ENCODE measurements at places on chromosomes 16 and 17. TPM values are rescaled to one million over a fixed set of nuclear protein-coding genes. Genes with fewer than 3 reads are reported as not detected.

DNA sequence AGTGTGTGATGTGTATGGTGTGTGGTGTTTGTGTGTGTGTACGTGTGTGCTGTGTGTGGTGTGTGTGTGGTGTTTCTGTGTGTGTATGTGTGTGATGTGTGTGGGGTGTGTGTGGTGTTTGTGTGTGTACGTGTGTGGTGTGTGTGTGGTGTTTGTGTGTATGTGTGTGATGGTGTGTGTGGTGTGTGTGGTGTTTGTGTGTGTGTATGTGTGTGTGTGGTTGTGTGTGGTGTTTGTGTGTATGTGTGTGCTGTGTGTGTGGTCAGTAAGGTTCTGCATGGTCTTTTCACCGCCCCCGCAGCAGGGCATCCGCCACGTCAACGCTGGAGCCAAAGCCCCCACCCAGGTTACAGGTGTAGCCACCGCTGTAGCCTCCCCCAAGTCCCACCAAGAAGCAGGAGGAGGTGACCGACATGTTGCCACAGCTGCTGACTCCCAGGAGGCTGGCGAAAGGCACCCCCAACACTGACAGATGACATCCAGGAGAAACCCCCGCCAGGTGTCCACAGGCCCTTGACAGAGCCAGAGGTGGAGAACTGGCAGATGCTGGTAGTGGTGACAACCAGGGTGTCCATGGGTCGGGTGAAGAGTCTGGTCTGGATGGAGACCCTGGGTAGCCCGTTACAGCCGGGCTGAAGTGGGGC, 9.3 kb upstream of the KRT17 start:
- H3K27me3 ChIP-seq = no peaks in the 10 kb centered on the region
- no peaks in the 10 kb centered on the region for H3K4me1 ChIP-seq
- no peaks in the 10 kb centered on the region for H3K36me3 ChIP-seq
- no peak overlapping the region for H3K4me3 ChIP-seq

Gene TMEM106A
- total RNA-seq = 3.5 TPM

Gene COG1
- 44.6 TPM for total RNA-seq

DNA sequence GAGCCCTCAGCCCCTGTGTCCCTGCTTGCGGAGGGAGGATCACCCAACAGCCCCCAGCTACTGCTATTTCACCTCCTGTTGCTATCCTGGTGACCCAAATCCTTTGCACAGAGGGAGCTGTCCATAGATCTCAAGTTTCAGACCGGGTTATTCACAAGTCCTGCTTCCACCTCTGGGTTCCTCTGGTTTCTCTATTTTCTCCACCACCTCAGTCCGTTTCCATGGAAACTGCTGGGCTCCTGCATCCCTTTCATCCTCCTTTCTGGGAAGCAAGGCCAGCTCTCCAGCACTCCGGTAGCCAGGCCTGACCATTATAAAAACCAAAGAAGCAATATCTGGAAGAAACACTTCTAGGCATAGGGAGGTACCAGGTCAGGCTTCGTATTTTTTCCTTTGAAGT, 4.8 kb upstream of the CALB2 start:
- H3K27me3 ChIP-seq = no peaks in the 10 kb centered on the region
- no peak for DNase-seq
- H3K36me3 ChIP-seq = no peaks in the 10 kb centered on the region
- H3K4me1 ChIP-seq = peaks cover 12% of the 10 kb centered on the region
- H3K27ac ChIP-seq = no peak overlapping the region

DNA sequence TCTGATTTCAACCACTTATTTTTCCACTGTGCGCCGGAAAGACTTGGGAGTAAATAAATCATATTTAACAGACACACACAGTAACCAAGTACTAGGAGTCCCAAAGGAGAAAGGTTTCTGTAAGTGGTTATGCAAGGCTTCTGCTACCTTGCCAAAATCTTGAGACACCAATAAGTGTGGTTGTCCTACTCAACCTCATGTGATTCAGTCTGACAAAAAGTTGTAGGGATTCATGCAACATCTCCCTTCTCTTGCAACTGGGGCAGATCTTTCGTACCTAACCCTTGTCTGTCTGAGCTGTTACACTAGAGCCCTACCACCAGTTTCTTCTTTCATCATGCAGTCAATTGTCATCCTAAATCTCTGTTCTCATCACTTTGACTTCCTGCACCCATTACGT, 69.9 kb upstream of the NUDT7 start:
- no peaks in the 10 kb centered on the region for H3K36me3 ChIP-seq
- no peak overlapping the region for H3K4me3 ChIP-seq
- no peak overlapping the region for H3K27ac ChIP-seq
- DNase-seq = no peak

DNA sequence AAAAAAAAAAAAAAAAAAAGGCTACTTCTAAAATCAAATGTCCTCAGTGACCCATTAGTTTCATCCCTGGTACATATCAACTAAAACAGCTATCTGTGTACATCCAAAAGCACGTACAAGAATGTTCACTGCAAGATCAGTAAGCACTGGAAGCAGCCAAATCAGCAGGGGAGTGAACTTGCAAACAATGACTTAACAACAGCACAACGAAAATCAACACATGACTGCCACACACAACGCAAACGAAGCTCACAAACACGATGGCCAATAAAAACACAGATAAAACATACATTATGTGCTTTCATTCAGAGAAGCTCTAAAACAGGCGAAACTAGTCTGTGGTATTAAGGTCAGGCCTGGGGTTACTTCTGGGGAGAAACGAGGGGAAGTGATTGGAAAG, 60.6 kb downstream of the XPO6 start:
- H3K36me3 ChIP-seq = peaks cover 79% of the 10 kb centered on the region
- no peak overlapping the region for H3K27ac ChIP-seq
- no peaks in the 10 kb centered on the region for H3K4me1 ChIP-seq
- DNase-seq = no peak

Gene ATP2A3
- 23.1 TPM for total RNA-seq

GRCh38 chr16:19830902-19831560, 53.6 kb downstream of the GPRC5B start:
- no peak overlapping the region for H3K27ac ChIP-seq
- DNase-seq = no peak
- no peaks in the 10 kb centered on the region for H3K27me3 ChIP-seq
- H3K36me3 ChIP-seq = no peaks in the 10 kb centered on the region
